Suppressor macrophage treated with lipopolysaccharide for 1 hour (primary cell): ENCODE measurements at places on chromosomes 4 and X.

DNA sequence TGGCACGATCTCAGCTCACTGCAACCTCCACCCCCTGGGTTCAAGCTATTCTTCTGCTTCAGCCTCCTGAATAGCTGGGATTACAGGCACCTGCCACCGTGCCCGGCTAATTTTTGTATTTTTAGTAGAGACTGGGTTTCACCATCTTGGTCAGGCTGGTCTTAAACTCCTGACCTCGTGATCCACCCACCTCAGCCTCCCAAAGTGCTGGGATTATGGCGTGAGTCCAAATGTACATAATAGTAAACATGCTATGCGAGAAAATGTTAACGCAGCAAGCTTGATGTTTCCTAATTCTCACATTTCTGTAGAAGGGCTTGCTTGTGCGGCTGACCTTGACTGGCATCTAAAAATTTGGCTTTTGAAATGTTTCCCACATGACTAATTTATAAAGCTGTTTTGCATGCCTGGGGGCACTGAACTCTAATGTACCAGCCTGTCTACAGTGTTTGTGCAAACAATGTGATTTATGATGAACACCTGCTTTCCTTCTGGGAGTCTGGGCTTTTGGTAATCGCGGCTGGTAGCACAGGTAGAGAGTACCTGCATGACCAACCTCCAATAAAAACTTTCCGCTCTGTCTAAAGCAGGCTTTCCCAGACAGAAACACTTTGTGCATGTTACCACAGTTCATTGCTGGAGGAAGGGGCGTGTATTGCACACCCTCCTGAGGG lies 216.8 kb downstream of the IL15 start:
- no peak for DNase-seq

DNA sequence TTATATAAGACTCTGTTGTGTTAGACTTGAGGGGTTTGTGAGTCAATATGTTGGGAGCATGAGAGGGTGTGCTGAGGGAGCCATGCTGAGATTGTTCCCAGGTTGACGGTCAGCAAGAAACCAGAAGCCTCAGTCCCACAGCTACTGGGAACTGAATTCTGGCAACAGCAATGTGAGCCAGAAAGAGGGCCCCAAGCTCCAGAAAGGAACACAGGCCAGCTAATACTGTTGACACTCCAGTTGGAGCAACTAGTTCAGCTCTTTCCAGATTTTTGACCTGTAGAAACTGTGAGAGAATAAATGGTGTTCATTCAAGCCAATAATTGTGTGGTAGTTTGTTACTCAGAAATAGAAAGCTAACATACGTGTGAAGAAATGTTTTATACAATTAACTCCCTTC lies 17.1 kb downstream of the ADH1A start:
- no peak for DNase-seq

DNA sequence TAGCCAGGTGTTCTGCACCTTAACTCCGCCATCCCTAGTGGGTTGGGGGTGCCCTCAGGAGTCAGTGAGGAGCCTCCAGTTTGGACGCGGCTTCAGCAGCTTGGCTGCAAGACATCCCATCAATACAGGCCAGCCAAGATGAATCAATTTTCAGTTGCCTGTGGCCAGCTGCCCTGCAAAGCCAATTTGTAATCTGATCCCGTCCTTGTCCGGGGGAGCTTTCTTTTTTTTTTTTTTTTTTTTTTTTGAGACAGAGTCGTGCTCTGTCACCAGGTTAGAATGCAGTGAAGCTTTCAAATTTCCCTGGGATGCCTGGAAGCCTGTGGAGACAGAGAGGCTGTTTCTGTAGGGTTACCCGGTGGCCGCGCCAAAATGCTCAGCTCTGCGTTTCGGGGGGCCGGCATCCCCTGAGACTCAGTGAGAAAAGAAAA lies 192.5 kb downstream of the ASMT start:
- no peak for DNase-seq

DNA sequence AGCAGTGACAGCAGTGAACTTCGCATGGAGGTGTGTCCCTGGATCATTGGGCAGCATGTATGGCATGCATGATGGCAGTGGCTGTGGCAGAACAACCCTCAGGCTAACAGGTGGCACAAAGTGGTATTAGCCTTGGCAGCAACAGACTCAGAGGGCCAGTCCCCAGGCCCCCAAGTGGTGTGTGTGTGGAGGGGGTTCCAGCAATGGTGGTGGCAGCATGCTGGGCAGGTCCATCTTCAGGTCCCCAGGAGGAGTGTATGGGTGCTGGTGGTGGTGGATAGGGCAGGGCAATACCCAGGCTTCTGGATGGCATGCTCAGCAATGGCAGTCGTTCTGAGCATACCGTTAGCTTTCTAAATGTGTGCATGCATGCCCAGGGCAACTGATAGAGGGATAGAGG lies 923.7 kb downstream of the PDHA2 start:
- DNase-seq: no peak

DNA sequence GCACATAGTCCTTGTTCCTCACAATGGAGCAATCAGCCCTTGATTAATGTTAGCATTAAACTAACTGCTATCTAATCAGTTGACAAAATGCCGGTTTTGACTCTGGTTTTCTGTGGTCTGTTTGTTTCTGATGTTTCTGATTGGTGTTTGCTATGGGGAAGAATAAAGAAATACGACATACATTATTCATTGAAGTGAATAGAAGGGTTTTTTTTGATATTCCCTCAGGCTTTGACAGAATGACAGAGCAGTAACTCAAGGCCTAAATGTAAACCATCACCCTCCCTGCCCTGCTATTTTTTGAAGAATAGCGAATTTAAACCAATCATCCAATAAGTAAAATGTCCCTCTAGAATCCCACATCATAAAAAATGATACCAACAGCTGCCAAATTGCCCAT lies 65.5 kb upstream of the HS3ST1 start:
- DNase-seq: no peak

DNA sequence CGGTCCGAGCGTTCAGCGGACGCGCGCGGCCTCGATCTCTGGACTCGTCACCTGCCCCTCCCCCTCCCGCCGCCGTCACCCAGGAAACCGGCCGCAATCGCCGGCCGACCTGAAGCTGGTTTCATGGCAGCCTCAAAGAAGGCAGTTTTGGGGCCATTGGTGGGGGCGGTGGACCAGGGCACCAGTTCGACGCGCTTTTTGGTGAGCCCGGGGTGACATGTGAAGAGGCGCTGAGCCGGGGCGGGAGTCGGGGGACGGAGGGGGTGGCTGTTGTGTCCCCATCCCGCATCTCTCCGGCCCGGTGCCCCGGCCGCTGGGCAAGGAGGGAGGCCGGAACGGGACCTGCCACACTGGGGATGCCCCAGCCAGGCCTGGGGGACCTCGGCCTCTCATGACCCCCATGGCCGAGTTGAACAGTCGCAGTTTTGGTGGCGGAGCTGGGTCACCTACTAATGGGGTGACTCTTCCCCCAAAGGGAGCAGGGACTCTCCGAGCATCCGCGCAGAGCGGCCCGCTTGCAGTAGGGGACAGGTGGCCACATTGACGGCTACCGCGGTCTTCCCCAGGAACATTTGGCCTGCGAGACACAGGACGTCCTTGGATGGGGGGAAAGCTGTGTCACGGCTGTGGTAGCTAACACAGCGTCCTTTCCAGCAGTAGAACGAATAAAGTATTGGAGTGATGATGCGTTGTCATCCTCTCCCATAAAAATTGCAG lies at the start of gene GK:
TSS of gene GK (plus strand) at position 9 of the 717 bp plus-strand sequence. CDS start at position 124, 115 bp downstream.
- peak; percentile 39 for DNase-seq

DNA sequence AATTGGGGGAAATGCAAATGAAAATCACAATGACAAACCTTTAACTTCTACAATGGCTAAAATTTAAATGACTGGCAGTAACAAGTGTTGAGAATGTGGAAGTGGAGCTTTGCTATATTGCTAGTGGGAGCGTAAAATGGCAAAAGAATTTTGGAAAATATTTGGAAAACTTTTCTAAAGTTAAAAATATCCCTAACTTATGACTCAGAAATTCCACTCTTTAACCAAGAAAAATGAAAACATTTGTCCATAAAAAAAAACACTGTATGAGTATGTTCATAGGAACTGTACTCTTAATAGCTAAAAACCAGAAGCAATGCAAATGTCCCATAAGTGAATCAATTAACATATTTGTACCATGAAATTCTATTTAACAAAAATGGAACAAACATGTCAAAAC lies 3.6 kb downstream of the TBCK start:
- no peak for DNase-seq

- DNase-seq: no peak
These were observed 265.3 kb downstream of the FRMPD4 start for GRCh38 chrX:12403474-12404082.

DNA sequence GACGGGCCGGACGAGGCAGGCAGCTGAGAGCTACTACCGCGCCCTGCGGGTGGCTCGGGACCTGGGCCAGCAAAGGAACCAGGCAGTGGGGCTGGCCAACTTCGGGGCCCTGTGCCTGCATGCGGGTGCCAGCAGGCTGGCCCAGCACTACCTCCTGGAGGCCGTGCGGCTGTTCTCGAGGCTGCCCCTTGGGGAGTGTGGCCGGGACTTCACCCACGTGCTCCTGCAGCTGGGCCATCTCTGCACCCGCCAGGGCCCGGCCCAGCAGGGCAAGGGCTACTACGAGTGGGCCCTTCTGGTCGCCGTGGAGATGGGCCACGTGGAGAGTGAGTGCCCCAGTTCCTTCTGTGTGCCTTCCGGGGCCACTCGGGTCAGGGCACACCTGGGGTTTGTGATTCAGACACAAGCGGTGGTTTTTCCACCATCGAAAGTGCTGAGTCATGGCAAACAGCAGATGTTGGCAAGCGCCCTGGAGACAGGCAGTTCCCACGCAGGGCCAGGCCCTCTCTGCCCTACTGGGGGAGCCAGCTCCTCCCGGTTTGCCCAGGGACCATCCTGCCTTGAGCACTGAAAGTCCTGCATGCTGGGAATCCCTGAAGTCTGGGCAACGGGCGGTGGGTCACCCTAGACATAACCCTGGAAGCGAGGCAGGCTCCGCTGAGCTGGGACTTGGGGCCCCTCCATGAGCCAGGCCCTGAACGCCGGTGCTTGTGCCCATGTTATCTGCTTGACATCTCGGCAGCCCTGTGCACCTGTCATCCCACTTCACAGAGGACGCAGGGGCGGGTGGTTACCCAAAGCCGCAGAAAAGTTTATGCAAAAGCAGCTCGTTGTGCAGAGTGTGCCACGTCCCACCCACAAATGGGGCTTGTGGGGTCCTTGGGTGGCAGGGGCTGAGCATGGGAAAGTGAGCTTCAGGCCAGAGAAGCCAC lies 29.5 kb downstream of the SH3TC1 start:
- DNase-seq: peak; percentile 61

GRCh38 chr4:111802191-111802590 lies 343.1 kb upstream of the FAM241A start:
- DNase-seq: no peak

GRCh38 chrX:78753571-78753970 lies 6.1 kb downstream of the LPAR4 start:
- DNase-seq: no peak

DNA sequence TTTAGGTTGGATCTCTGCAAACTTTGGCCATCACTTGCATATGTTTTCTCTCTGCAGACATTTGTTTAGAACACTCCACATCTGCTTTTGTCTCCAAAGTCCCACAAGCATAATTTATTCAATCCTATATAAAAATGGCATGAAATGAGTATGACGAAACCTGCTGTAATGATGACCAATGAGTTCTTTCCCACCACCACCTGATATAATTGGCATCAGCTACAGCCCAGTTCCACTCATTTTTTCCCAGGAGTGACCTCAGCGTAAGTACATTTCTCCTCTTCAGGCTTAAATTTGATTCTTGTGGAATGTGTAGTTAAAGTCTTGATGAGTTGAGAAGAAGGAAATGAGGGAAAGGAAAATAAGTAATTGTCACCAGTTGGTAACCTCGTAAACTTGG lies 205.1 kb downstream of the AWAT2 start:
- DNase-seq: no peak

- DNase-seq: no peak
These were observed 124.9 kb upstream of the GUCY1A1 start for GRCh38 chr4:155541716-155542115.

DNA sequence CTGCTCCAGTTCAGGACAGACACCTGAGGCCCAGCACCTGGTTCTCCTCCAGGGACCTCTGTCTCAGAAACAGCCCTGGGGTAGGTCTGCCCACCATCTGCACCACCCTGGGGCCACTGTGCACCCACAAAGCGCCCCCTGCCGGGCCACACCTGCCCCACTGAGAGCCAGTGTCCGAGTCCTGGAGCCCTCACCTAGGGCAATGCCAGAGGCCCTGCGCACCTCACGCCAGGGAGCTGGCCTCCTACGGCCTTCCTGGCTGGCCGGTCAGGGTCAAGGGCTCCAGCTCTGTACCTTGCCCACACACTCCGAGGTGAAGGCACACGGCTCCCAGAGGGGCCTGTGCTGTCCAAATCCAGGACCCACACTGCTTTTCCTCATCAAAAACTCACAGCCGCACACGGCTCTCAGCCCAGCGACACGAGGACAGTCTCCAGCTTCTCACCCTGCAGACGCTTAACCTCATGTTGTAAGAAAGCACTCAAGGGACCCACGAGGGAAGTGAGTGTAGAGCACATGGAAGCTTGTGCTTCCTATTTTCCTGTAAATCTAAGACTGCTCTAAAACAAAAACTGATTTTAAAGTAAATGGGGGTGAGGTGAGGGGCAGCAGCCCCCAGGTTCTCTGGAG lies 5.4 kb downstream of the CTBP1 start:
- peak; percentile 32 for DNase-seq

DNA sequence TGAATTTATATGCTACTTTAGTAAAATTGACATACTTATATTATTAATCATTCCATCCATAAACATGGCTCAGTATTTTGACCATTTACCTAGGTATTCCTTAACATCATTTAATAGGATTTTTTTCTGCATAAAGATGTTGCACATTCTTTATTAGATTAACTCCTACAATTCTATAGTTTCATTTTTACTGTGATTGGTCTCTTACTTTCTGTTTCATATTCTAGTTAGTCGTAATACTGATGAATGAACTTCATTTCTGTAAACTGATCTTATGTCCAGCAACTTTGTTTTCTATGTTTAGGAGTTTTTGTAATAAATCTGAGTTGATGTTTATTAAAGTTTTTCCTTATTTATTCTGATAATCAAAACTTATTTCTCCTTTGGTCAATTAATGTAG lies 278.2 kb upstream of the CXXC4 start:
- no peak for DNase-seq

GRCh38 chr4:80036949-80037685 lies 35.9 kb downstream of the ANTXR2 start:
- peak; percentile 43 for DNase-seq

DNA sequence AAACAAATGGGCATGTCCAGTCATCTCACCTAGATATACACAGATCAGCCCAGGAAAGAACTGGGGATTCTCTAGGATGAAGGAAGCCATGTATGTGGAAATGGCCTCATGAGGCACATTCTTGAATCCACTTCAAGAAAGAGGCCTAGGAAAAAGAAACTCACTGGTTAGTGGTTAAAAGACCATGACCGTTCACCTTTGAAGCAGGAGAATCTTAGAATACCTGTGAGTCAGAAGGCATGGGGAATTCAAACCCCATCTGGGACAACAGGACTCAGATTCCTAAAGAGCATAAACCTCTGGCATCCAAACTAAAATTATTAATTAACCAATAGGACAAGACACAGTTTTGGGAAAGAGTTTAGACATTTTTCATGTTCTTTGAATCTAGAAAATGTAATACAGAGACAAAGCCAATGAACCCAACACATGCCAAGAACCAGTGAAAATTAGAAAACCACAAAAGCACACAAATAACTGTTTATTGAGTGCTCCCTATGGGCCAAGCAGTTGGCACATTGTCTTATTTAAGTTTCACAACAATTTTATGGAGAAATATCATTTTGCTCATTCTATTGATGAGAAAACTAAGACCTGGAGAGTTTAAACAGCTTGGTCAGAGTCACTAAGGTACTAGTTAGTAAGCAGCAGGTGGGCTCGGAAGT lies 97.5 kb downstream of the NPNT start:
- no peak for DNase-seq
